ENCODE measurements at places on chromosomes 1 and 21.

- DNase-seq, result no peak
Observed at GRCh38 chr1:53011175-53011574, 50.8 kb upstream of the PODN start.

DNA sequence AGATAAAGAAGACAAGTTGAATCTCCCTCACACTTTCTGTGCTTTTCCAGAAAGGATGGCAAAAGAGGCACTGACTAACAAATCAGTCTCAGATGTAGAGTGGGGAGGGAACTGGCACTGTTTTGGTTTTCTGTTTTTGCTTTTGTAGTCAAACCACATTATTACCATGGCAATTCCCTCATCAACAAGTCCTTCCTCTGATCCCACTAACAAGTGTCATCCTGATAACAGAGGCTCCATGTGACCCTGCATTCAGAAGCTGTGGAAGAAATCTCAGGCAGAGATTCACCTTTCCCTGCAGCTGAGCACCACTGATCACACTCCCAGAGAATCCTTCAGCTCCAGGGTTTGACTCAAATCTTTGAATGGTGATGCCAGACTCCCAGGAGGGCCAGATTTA is 203.4 kb downstream of the TNR start:
- DNase-seq, result no peak

DNA sequence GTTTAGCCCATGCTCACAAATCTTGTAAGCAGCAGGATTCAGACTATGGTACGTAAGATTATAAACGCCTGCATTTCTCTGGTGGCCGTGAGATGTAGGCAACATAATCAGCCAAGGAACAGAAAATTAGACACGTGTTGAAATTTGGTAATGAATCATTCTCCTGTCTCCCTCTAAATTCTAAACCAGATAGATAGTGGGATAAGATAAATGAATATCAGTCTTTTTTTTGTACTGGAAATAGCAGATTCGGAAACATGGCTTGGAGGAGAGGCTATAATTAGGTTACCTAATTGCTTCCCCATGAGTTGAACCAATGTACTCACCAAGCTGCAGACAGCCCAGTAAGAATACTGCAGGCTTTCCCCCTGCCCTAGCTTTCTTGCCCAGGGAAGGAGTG is 172.3 kb downstream of the TGFB2 start:
- DNase-seq, result no peak

- DNase-seq, result no peak
Observed at GRCh38 chr1:30372792-30373433, 350.5 kb downstream of the MATN1 start.

- no peak for DNase-seq
Observed at GRCh38 chr1:167312871-167313270, 92.2 kb downstream of the POU2F1 start.

DNA sequence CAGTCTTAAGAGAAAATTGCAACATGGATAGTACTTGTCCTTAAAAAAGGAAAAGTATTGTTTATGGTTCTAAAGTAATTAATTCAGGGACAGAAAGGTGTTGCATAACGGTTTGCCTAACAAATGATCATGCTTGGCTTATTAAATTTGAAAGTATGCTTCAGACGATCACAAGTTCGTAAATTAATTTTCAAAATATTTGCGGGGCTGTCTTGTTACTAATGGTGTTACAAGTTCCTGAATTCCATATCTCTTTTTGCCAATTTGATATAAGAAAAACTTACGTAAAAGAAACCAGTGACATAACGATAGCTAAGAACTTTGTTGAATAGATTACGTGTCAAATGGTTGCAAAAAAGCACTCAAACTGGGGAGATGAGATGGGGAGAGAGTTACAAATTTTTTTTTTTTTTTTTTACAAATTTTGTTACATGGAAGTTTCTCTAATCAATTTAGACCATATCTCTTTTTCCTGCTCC is 1.3 kb downstream of the AGO3 start:
- DNase-seq, result no peak
